ENCODE measurements at places on chromosomes 6 and 20.

- DNase-seq, result no peak
Measured at GRCh38 chr6:144156338-144156737, 6.0 kb downstream of the STX11 start.

DNA sequence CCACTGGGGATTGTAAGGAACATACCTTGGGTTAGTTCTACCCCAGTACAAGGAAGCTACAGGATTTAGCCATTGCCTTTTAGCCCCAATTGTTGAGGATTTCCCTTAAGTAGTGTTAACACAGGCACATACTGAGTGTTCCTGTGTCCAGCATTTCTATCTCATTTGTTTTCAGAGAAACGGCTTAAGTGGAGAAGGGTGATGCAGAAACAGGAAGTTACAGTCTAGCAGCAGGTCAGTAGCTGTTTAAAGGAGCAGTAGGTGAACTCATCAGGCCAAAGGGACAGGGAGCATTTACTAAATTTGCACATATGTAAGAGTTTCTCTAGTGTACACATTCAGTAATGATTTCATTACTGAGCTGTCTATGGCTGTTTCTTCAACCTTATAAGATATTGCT is 644.2 kb upstream of the GJE1 start:
- DNase-seq, result peak; percentile 59

DNA sequence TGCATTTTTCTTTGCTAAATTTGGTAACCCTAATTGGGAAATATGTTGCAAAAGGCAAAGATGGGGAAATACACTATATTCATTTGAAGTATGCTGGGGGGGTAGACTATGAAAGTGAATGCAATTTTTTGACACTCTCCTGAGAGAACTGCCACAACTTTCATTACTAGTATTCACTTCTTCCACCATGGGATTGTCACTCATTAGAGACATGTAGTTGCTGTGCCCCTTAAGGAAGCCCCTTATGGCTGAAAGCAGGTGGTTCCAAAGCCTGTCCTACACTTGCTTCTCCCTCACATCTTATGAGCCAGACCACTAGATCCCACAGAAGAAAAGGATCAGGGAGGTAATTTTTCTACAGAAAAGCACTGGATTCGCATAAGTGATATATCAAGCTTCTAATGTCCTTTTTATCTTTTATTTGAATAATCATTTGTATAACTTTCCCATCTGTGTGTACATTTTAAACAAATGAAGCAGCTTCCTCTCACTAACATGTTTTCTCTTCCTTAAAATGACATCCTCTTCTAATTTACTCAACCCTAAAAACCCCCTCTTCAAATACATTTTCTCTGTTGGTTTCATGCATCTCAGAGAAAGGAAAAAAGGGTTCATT is 83.8 kb downstream of the GCLC start:
- no peak for DNase-seq

GRCh38 chr20:16349523-16350260 is 223.6 kb downstream of the KIF16B start:
- DNase-seq, result peak; percentile 88
